Left renal cortex interstitium (tissue), 4 donors: ENCODE measurements at places on chromosomes 1 and 21. TPM values are rescaled to one million over a fixed set of nuclear protein-coding genes. Genes with fewer than 3 reads are reported as not detected.

PADI1 gene
- not detected for polyA plus RNA-seq

RAB42 gene
- polyA plus RNA-seq: 2.7 TPM

SELENON gene
- 76.5 TPM for polyA plus RNA-seq

MATN1 gene
- 0.07 TPM for polyA plus RNA-seq

CA14 gene
- 7.1 TPM for polyA plus RNA-seq

F13B gene
- not detected for polyA plus RNA-seq

ATP5IF1 gene
- 338 TPM for polyA plus RNA-seq

KCNA2 gene
- polyA plus RNA-seq: 0.46 TPM

PTCH2 gene
- polyA plus RNA-seq: 4.9 TPM

GON4L gene
- 62.9 TPM for polyA plus RNA-seq

HMGCL gene
- polyA plus RNA-seq: 74.3 TPM

LCE2A gene
- polyA plus RNA-seq: not detected

LRRC42 gene
- 38.6 TPM for polyA plus RNA-seq

ALX3 gene
- not detected for polyA plus RNA-seq

CASZ1 gene
- 24.4 TPM for polyA plus RNA-seq

MTARC1 gene
- polyA plus RNA-seq: 17.8 TPM

MYCL gene
- 9.1 TPM for polyA plus RNA-seq

DRAXIN gene
- polyA plus RNA-seq: 1.2 TPM

SLC30A10 gene
- polyA plus RNA-seq: 0.09 TPM

CXADR gene
- polyA plus RNA-seq: 34.0 TPM

CNKSR1 gene
- 24.4 TPM for polyA plus RNA-seq

NUAK2 gene
- polyA plus RNA-seq: 11.2 TPM

CFAP74 gene
- 0.68 TPM for polyA plus RNA-seq

ZNF648 gene
- 0.33 TPM for polyA plus RNA-seq

CFAP141 gene
- polyA plus RNA-seq: not detected

SGIP1 gene
- 16.8 TPM for polyA plus RNA-seq

CDC20 gene
- 41.5 TPM for polyA plus RNA-seq

FMO3 gene
- polyA plus RNA-seq: 0.16 TPM

ZMYND12 gene
- polyA plus RNA-seq: 4.3 TPM

CAMK2N1 gene
- 79.7 TPM for polyA plus RNA-seq

SOX13 gene
- polyA plus RNA-seq: 52.6 TPM

LCE3E gene
- polyA plus RNA-seq: not detected

RNF19B gene
- polyA plus RNA-seq: 19.0 TPM

LMX1A gene
- not detected for polyA plus RNA-seq

SYTL1 gene
- polyA plus RNA-seq: 13.9 TPM

LORICRIN gene
- polyA plus RNA-seq: not detected

C1orf210 gene
- 24.3 TPM for polyA plus RNA-seq

SLAMF7 gene
- 0.38 TPM for polyA plus RNA-seq

WNT2B gene
- polyA plus RNA-seq: 1.9 TPM

EFNA3 gene
- polyA plus RNA-seq: 4.9 TPM

HCN3 gene
- polyA plus RNA-seq: 14.6 TPM

RUNX3 gene
- polyA plus RNA-seq: 0.81 TPM

SERPINC1 gene
- 0.30 TPM for polyA plus RNA-seq

VHLL gene
- polyA plus RNA-seq: not detected

CR1L gene
- polyA plus RNA-seq: 0.32 TPM

FAM131C gene
- 1.0 TPM for polyA plus RNA-seq

TLCD4 gene
- polyA plus RNA-seq: 6.5 TPM
